Spinal cord (tissue), 10 donors: ENCODE measurements at places on chromosomes 7 and 10. TPM values are rescaled to one million over a fixed set of nuclear protein-coding genes. Genes with fewer than 3 reads are reported as not detected.

DNA sequence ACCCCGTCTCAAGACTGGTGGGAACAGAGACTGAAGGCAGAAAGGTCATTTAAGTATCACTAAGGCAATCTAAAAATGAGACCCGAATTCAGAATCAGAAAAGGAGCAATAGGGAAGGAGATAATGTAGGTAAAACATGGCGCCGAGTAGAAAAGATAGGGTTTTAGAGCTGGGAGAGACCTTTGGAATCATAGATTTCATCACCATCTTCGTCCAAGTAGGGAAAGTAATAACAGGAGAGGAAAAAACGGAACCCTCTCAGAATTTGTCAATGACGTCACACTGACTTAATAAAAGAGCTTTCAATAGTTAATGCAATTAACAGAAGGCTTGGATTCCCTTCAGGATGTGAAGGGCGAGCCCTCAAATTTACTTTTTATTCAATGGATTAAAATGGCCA lies 1.0 kb upstream of the UBN2 start:
- no peaks in the 10 kb centered on the region for H3K27me3 ChIP-seq
- H3K27ac ChIP-seq, result no peak overlapping the region
- no peak overlapping the region for H3K4me3 ChIP-seq
- H3K4me1 ChIP-seq, result peaks cover 5% of the 10 kb centered on the region
- H3K36me3 ChIP-seq, result no peaks in the 10 kb centered on the region

DNA sequence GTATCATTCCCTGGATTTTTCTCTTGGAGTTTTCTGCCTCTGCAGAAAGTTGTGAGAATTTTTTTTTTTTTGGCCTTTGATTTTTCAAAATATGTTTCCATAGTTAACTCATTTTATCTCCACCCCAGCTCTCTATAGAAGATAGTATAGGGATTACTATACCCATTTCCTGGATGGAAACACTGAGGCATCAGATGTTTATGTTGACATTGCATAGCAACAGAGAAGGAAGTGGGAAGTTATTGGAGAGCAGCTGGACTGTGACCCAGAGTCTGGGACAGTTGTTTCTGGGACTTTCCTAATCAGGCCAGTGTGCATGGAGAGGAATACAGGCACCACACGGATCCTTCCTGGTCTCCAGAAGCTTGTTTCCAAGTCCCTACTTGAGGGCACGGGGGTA lies 158.0 kb downstream of the CDH23 start:
- DNase-seq, result no peak
- H3K4me3 ChIP-seq, result no peak overlapping the region
- H3K4me1 ChIP-seq, result peaks cover 8% of the 10 kb centered on the region

- peaks cover 60% of the 10 kb centered on the region for H3K36me3 ChIP-seq
- H3K27me3 ChIP-seq, result no peaks in the 10 kb centered on the region
- H3K27ac ChIP-seq, result no peak overlapping the region
- no peak for DNase-seq
Measured at GRCh38 chr7:150410131-150410530, 31.0 kb downstream of the ZNF775 start.

- DNase-seq, result no peak
- H3K4me1 ChIP-seq, result no peaks in the 10 kb centered on the region
- H3K27me3 ChIP-seq, result no peaks in the 10 kb centered on the region
- H3K4me3 ChIP-seq, result no peak overlapping the region
Measured at GRCh38 chr7:20424500-20424899, 93.8 kb downstream of the ITGB8 start.

DNA sequence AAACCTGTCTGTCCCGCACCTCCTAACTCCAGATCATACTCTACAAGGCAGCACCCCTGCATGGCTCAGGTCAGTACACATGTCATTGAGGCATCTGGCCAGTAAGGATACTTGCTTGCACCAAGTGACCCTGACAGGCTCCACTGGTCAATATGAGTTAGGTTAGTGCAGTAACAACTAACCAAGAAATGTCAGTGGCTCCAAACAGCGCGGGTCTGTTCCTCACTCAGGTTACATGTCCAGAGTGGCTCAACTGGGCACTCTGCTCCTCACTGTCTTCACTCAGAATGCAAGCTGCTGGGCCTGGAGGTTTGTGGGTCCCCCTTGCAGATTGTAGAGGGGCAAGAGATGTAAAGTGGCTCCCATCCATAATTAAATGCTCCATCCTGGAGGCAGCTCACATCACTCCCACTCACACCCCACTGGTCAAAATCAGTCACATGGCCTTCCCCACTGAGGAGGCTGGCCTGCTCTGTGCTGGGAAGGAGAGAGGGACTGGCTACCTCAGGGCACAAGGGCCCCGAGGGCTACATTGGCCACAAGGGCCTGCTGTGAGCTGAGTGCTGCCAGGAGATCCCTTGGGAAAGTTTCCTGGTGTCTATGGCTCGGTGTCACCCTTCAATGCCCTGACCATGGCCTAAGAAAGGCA lies 109.1 kb upstream of the GDF10 start:
- H3K4me3 ChIP-seq, result no peak overlapping the region
- no peaks in the 10 kb centered on the region for H3K4me1 ChIP-seq
- H3K27me3 ChIP-seq, result no peaks in the 10 kb centered on the region
- no peak for DNase-seq
- no peak overlapping the region for H3K27ac ChIP-seq

DNA sequence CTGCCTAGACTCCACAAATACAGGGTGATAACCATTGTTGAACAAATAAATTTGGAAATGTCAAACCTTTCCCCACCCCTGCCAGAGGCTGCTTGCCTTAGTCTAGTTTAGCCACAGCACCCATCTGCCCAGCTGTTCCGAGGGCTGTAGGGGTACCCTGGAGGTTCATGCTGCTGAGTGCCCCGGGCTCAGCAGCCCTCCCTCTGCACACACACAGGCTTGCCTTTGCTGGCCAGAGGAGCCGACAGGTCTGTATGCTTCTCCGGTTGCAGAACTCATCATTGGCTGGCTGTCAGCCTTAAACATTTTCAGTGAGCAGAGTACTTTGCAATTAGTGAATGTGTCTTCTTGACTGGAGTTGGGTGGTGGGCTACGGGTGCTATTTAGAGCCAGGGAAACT lies 122.9 kb downstream of the NRF1 start:
- no peak overlapping the region for H3K4me3 ChIP-seq
- H3K4me1 ChIP-seq, result no peaks in the 10 kb centered on the region
- DNase-seq, result no peak
- no peak overlapping the region for H3K27ac ChIP-seq
- H3K36me3 ChIP-seq, result peaks cover 23% of the 10 kb centered on the region

- DNase-seq, result no peak
- H3K27ac ChIP-seq, result no peak overlapping the region
- H3K27me3 ChIP-seq, result no peaks in the 10 kb centered on the region
- no peaks in the 10 kb centered on the region for H3K4me1 ChIP-seq
- no peak overlapping the region for H3K4me3 ChIP-seq
Measured at GRCh38 chr7:71457846-71458590, 326.1 kb downstream of the GALNT17 start.

DNA sequence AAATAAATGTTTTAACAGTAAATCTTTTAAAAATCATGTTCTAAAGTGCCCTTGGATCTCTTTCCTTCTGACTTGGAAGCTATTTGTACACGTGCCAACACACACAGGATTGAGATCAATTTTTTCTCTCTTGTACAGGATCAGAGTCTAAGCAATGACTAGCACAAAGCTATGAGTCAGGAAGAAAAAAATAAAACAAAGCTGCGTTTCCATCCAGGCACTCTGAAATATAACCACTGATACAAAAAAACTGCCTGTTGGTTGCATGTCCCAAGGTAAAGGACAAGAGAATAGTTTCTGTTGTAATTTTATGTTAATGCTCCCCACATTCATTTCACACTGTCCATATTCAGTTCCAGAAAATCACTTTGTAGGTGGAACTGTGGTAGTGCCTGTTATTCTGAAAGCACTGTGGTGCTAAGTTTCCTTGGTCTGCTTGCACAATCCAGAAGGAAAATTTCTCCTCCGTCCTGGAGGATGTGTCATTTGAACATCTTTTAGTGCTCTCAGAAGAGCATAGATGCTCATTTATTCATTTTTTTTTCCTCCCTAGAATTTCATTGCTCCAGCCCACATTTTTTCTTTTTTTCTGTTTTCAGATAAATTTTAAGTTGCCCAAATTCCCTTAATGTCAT lies 113.4 kb downstream of the PLXDC2 start:
- peaks cover 7% of the 10 kb centered on the region for H3K4me1 ChIP-seq
- no peak for DNase-seq
- H3K4me3 ChIP-seq, result no peak overlapping the region
- no peaks in the 10 kb centered on the region for H3K36me3 ChIP-seq

GRCh38 chr10:33489501-33490176 lies 155.2 kb upstream of the NRP1 start:
- H3K27ac ChIP-seq, result no peak overlapping the region
- H3K36me3 ChIP-seq, result no peaks in the 10 kb centered on the region
- H3K4me3 ChIP-seq, result no peak overlapping the region
- no peaks in the 10 kb centered on the region for H3K27me3 ChIP-seq
- H3K4me1 ChIP-seq, result no peaks in the 10 kb centered on the region
- DNase-seq, result no peak

- no peak overlapping the region for H3K4me3 ChIP-seq
- H3K27me3 ChIP-seq, result no peaks in the 10 kb centered on the region
- no peaks in the 10 kb centered on the region for H3K36me3 ChIP-seq
- DNase-seq, result no peak
- H3K27ac ChIP-seq, result no peak overlapping the region
Measured at GRCh38 chr7:79531116-79531515, 77.6 kb upstream of the MAGI2 start.

GRCh38 chr10:62637249-62638061 lies 167.1 kb upstream of the ADO start:
- no peaks in the 10 kb centered on the region for H3K36me3 ChIP-seq
- no peak for DNase-seq
- no peak overlapping the region for H3K27ac ChIP-seq
- H3K4me1 ChIP-seq, result no peaks in the 10 kb centered on the region
- no peak overlapping the region for H3K4me3 ChIP-seq

DNA sequence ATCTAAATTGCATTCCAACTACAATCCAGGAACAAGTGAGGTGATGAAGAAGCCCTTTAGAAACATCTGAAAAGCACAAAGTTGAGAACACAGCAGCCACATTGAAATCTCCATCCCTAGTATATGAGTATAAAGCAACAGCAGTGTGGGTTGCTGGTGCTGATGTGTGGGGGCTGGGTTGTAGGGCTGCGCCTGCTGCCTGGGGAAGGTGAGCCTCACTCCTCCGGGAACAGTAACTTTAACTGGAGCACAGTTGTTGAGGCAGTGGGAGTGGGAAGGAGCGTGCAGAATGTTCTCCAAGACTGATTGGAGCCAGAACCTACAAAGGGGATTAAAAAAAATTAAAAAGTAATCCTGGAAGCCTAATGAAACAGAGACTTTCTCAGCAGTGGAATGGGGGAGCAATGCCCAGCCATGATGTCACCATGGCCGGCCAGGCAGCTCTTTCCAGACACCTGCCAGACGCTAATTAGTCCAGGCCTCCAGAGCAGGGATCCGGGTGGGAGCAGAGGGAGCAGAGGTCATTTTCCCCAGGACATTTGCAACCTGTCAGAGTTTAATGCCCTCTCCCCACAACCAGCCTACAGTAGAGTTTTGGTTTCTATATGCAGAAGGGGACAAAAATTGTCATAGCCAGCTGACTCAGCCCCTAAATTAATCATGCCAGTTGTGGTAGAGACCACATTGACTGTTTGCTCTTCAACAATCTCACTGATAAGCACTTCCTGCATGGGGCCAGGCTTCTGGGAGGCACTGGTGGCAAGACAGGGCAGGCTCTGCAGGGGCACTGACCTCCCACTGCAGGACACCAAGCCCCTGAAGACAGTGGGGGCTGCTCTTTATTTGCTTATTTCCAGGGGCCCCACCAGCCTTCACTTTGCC lies 133.0 kb upstream of the ZNF32 start:
- no peaks in the 10 kb centered on the region for H3K27me3 ChIP-seq
- H3K4me3 ChIP-seq, result no peak overlapping the region
- no peak for DNase-seq
- H3K4me1 ChIP-seq, result no peaks in the 10 kb centered on the region
- H3K27ac ChIP-seq, result no peak overlapping the region
- no peaks in the 10 kb centered on the region for H3K36me3 ChIP-seq

GRCh38 chr10:99709480-99710229 lies 22.3 kb downstream of the COX15 start:
- no peaks in the 10 kb centered on the region for H3K27me3 ChIP-seq
- no peak overlapping the region for H3K4me3 ChIP-seq
- H3K27ac ChIP-seq, result no peak overlapping the region
- peaks cover 13% of the 10 kb centered on the region for H3K36me3 ChIP-seq
- no peak for DNase-seq

DNA sequence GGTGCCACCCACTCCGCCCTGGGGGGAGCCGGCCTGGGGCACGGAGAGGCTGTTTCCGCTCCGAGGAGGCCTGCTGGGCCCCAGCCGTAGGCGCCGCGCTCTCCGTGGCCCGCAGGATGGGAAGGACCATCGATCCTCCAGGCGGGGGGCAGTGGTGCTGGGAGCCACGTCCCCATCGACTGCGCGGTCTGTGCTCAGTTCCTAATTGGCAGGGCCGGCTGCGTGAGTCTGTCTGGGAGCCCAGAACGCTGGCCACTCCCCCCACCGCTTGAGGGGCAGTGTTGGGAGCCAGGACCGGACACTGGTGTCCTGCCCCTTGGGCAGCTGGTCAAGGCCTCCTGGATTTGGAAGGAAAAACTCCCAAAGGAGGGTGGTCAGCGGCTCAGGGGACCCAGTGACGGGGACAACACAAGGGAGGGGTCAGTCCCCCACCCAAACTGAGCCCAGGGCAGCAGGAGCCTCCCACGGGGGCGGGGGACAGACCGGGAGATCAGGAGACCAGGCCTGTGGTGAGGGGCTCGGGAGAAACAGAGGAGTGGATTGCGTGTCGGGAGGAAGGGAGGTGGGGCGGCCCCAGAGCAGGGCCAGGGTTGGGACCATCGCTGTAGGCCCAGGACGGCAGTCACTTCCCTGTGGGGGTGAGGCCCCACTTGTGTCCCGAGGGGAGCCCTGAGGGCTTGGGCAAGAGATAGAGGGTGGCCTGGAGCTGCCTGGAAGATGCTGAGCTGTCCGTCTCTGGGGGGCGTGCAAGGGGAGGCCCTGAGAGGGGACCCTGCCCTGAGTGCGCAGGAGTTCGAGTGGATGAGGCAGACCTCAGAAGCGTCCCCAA lies 89.0 kb downstream of the UNCX start:
- peaks cover 8% of the 10 kb centered on the region for H3K36me3 ChIP-seq
- H3K27ac ChIP-seq, result no peak overlapping the region
- no peak for DNase-seq
- H3K4me3 ChIP-seq, result no peak overlapping the region
- peaks cover 6% of the 10 kb centered on the region for H3K27me3 ChIP-seq
- peaks cover 37% of the 10 kb centered on the region for H3K4me1 ChIP-seq

DNA sequence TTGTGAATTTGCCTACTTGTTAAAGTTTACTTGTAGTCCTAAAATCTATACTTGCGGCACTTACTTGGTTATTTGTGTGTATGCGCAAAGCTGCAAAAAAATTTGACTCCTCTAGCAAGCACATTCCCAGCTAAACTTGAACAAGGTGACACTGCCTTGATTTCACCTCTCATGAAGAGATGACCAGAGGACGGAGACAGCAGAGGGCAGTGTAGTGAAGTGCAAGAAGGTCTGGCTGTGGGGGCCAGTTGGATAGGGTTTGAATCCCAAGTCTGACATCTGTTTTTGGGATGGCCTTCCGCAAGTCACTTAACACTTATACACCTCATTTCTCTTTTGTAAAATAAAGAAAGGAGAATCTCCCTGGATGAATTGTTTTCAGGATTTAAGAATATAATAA lies 15.7 kb downstream of the SLK start:
- no peak for DNase-seq
- H3K27me3 ChIP-seq, result no peaks in the 10 kb centered on the region
- H3K27ac ChIP-seq, result no peak overlapping the region
- no peak overlapping the region for H3K4me3 ChIP-seq
- peaks cover 4% of the 10 kb centered on the region for H3K4me1 ChIP-seq
- H3K36me3 ChIP-seq, result no peaks in the 10 kb centered on the region

The CDHR1 gene
- total RNA-seq, result 4.7 TPM

The MKX gene
- total RNA-seq, result 2.9 TPM

The FFAR4 gene
- total RNA-seq, result 0.06 TPM

The ZNF487 gene
- 23.5 TPM for total RNA-seq

The SPDYE2B gene
- not detected for total RNA-seq

The GCK gene
- total RNA-seq, result 4.8 TPM

The PNLIPRP3 gene
- total RNA-seq, result not detected

The SPDYE17 gene
- not detected for total RNA-seq

The FAM25A gene
- not detected for total RNA-seq
